Endodermal cell (in vitro differentiated cells): ENCODE measurements at places on chromosomes 5 and 9.

DNA sequence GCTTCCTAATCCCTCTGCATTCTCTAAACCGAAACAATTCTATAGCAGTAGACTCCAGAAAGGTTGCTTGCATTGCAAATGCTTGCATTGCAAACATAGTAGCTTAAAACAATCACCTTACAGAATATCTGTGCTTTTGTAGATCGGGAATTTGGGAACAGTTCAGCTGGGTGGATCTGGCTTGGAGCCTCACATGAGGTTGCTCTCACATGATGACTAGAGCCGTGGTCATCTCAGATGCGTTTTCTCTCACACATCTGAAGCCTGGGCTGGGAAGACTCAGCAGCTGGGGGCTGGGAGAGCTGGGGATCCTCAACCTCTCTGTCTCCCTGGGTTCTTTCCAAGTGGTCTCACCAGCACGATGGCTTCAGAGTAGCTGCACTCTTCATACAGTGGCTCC, 127.8 kb downstream of the MSX2 start:
- DNase-seq: no peak

GRCh38 chr9:89880721-89881120, 275.9 kb downstream of the GADD45G start:
- peak; percentile 16 for DNase-seq

- no peak for DNase-seq
Measured at GRCh38 chr5:24188216-24188925, 456.4 kb downstream of the CDH10 start.

GRCh38 chr5:168012006-168012405, 279.4 kb upstream of the WWC1 start:
- no peak for DNase-seq

DNA sequence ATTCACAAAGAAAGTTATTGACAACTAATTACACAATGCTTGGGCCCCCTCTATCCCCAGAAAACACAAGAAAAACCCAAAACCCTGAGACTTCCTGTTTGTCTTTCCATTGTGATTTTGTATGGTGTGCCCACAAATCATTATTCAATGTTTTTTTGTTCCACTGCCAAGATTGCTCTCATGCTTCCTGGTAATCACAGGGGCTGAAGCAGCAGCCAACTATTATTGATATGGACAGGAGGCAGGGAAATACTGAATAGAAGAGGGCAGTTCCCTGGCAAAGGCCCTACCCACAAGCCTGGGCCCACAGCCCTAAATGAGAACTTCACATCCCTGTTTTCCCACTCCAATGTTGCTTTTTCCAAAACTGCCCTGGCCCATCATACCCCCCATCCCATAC, 21.5 kb upstream of the RFK start:
- no peak for DNase-seq
